ENCODE measurements at places on chromosomes 3 and 15.

GRCh38 chr3:25273582-25274171 is 154.4 kb upstream of the RARB start:
- DNase-seq, result no peak

DNA sequence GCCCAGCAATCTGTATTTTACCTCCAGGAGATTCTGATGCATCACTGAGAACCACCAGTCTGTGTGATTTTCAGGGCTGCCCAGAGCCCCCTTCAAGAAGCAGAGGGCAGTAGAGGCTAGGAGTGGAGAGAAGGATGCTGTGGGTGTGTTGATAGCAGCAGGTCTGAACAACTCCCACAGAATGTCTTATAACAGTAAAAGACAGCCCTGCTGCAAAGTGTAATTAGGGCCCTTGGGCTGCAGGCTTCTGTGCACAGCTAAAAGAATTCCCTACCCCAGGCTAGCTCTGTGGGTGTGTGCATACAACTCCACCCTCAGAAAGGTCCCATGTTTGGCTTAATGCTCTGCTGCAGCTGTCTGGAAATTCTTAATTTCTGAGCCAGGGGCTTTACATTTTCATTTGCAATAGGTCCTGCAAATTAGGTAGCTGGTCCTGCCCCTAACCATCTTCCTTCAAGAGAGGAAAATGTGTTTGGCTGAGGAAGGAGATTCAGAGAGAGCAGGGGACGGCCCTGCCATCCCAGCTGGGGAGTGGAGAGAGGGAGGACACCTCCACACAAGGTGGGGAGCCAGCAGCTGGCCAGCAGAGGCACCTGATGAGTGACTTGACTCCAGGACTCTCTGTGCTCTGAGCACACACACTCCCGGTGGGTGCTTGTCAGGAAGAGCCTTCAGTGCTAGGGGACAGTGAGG is 43.2 kb upstream of the RAB6B start:
- no peak for DNase-seq

- no peak for DNase-seq
These were observed 43.8 kb downstream of the CCR3 start for GRCh38 chr3:46285931-46286619.

DNA sequence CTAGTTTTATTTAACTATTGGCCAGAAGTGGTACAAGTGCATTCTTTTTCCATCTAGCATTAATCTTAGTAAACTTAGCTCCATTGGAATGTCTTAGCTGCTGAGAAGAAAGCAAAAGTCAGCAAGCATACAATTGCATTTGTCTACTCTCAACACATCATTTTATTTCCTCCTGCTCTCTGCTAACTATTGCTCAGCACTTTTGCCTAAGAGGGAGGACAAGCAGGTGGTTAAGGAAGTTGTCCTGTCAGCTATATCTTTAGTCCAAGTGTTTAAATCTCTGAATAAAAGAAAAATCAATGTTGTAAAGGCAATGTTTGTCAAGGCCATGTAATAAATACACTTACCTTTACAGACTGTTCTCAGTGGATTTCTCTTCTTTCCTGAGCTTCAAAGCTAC is 51.0 kb downstream of the FHIT start:
- no peak for DNase-seq

GRCh38 chr15:35279811-35280210 is 194.7 kb upstream of the NANOGP8 start:
- DNase-seq, result no peak

GRCh38 chr3:35484929-35485530 is 154.3 kb upstream of the ARPP21 start:
- DNase-seq, result no peak

DNA sequence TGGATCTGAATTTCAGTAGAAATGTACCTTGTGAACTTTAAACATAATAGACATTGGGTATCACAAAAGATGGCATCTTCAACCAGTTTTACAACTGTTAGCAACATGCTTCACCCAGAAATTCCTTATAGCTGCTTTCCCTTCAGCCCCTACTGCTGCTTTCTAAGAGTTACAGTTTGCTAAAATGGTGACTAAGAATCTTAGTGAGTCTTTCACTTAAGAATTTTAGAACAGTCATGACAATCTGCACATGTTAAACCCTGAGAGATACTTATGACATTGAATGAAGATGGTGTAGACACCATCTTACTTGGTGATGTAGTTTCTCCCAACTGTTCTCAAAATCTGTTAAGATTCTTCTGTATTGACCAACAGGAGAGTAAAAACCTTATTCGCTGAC is 129.7 kb upstream of the UBE2E1 start:
- no peak for DNase-seq

DNA sequence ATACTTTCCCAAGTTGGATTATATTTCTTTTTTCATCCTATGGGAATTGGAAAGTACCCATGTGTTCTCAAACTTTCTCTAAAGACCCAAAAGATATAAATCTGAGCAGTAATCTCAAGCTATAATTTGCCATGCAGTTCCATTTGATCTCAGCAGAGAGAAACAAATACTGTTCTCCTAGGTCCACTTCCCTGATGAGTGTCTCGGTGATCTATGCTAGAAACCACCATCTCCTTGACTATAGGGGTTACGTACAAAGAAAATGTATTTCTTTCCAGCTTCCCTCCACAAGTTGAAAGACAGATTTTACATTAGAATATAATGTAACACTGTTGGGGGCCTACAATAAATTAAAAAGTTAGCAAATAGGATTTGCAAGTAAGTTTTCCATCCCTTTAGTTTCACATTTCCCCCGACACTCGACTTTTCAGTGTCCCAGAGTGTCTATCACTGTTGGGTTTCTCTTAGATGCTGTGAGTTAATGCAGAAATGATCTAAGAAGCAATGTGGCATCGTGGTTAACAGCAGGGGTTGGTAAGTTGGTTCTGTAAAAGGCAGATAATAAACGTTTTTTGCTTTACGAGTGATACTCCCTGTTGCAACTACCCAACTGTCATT is 465.1 kb upstream of the CFAP20DC start:
- no peak for DNase-seq

- DNase-seq, result no peak
These were observed 36.8 kb upstream of the CNTN3 start for GRCh38 chr3:74651292-74651691.

DNA sequence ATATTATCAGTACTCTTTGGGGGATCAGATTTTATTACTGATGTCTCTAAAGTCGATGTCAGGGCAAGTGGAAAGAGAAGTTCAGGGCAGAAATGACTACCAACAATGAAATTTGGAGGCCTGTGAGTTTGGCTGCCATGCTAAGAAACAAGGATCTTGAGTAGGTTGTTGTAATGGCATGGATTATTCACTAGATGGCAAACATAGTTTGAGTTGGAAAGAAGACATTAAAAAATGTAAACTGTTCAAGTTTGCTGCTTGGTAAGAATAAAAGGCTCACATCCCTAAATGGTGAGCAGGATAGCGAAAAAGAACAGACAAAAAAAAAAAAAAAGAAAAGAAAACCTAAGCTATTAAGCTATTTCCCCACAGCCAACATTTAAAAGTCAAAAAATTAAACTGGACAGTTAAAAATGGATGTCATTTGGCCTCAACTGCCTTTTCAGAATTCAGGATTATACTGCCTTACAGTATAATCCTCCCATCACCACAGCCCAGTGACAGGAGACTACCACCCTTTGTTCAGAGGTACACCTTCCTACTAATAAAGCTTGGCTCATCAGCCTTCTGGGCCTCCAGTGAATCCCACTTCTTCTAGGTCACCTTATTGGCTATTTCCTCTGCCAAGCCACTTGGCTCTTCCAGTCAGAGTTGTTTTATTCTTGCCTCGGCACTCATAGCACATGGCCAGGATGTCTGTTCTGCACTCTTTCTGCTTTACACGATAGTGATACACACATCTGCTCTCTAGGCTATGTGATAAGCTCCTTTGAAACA is 163.7 kb downstream of the PLD1 start:
- DNase-seq, result peak; percentile 36

- no peak for DNase-seq
These were observed 33.7 kb downstream of the RORA start for GRCh38 chr15:61195116-61196002.

DNA sequence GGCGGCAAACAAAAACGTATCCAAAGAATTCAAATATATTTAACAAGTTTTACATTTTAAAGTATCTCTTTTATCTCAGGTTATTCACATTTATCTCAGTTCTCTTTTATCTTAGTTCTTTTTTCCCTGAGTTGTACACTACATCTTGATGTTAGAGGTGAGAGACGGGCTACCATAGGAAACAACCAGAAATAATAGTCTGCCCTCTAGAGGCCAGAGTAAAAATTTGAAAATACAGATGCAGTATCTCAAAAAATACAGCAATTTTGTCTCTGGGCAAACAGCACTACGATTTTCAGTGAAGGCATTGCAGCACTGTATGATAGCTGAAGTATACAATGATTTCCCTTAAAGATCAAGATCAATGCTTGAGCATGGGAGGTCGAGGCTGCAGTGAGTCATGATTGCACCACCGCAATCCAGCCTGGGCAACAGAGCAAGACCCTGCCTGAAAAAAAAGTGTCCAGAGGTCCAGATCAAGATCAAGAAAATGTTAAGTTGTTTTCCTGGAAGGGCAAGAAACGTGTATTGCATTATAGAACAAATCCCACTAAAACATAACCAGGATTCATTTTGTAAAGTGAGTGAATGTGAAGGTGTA is 82.6 kb upstream of the ATP11B start:
- no peak for DNase-seq

DNA sequence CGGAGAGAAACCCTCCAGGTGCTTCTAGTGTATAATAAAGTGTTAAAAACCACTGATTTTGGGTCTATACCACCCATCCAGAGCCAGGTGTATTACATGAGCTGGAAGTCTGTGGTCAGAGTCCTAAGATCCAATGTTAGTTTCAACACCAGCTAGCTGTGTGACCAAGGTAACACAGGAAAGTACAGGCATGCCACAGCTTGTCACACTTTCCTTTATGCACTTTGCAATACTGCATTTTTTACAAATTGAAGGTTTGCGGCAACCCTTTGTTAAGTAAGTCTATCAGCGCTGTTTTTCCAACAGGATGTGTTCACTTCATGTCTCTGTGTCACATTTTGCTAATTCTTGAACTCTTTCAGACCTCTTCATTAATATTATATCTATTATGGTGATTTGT is 201.3 kb upstream of the PRICKLE2 start:
- DNase-seq, result no peak

DNA sequence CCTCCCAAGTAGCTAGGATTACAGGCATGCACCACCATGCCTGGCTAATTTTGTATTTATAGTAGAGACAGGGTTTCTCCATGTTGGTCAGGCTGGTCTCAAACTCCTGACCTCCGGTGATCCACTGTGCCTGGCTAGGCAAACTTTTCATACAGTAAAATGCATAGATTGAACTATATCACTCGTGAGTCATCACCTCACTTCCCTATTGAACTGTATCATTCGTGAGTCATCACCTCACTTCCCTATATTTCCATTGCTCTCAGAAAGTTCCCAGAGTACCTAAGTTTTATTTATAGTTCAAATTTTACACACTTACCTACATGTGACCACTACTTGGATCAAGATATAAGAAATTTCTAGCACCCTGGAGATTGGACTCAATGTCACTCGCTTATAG is 73.6 kb upstream of the ACAD9 start:
- no peak for DNase-seq

- no peak for DNase-seq
These were observed 110.3 kb downstream of the GBE1 start for GRCh38 chr3:81651139-81651538.

DNA sequence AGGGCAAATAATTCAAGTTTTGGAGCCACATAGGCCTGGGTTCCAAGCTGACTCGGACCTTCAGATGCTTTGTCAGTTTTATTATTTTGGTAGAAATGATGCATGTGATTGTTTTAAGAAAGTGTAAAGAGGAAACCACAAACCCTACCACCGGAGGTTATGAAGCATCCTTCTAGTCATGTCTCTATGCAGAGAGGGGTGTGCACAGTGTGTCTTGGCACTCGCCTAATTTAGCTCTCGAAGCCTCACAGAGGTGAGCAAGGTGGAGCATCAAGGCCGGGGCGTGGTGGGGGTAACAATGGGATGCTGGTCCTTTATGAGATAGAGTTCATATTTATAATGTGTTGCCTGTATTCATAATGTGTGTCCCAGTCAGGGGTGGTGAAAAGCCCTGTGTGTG is 63.7 kb upstream of the SMAD6 start:
- DNase-seq, result no peak

DNA sequence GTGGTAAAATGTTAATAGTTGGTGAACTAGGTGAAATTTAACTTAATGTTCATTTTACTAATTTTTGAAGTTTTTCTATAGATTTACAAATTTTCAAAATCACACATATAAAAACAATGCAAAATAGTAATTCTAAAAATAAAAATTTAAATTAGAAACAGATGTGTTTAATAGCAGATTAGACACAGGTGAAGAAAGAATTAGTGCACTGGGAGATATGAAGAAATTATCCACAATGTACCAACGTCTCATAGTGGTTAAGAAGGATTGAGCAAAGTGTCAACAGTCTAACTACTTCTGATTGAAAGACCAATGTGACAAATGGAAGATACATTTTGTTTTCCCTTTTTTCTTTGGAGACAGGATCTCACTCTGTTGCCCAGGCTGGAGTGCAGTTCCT is 26.5 kb downstream of the SPG11 start:
- DNase-seq, result no peak

DNA sequence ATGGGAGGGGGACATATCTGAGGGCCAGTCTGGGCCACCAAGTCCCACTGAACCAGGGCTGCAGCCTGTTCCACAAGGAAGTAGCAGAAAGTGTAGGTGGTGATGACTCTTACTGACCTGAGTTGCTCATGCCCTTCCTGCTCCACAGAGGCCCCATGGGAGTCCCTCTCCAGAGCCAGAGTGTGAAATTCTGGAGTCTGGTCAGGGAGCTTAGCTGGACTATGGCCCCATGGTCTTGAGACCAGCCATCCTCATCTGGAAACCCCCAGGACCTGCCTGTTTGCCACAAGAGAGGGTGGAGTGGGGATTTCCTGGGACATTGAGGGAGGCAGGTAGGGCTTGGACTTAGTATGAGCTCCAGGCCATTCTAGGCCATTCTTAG is 3.0 kb downstream of the SPINT1 start:
- no peak for DNase-seq

DNA sequence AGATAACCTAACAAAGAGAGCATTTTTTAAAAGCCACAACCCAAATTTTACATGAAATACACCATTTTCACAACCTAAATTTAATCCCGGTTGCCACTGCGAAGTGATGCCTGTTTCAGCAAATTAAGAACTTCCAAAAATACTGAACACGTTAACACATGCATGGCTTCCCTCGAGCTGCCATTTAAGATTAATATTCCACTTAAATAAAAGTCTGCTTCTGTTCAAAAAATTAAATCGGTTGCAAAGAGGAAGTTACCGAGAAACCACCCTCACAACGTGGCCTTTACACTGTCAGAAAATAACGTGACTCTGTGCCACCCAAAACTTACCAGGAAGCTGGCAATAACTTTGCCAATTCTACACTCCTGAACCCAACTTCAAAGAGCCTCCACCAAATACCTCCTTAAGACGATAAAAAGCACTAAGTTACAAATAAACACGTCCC is 1.2 kb downstream of the TBL1XR1 start:
- DNase-seq, result no peak

DNA sequence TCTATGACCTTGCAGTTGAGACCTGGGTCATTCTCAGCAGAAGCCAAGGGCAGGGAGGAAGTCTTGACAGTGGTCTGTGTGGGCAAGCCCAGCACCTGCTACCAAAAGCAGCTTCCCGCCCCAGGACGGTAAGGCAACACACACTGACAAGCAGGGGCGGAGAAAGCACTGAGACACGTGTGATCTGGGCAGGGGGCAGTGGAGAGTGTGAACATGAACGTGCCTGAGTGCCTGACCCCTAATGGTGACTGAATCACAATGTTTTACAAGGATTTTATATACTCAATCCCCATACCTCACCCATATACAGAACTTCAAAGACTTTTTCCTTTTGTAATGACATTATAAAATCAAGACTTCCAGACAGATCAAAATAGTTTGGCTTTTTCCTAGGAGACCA is 35.2 kb downstream of the ANP32A start:
- no peak for DNase-seq

GRCh38 chr15:69116391-69116790 is 44.0 kb upstream of the GLCE start:
- no peak for DNase-seq
